ENCODE measurements at places on chromosomes 1 and 21.

- peak; percentile 82 for DNase-seq
Measured at GRCh38 chr1:153578490-153578889, 12.8 kb upstream of the S100A2 start.

DNA sequence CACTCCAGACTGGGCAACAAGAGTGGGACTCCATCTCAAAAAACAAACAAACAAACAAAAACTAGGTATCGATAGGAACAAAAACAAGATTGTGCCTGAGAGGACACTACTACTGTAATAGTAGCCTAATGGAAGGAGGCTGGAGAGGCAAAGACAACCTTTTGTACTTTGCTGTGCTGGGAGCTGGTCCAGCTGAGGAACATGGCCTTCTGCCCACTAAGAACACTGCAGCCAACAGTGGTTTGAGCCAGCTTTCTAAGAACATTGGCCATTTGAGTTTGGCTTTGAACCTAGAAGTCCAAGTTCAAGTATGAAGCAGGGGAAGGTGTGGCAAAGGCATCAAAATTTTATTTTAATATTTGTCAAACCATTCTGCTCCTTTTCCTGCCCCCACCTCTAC, 22.7 kb upstream of the RGS8 start:
- DNase-seq: no peak

DNA sequence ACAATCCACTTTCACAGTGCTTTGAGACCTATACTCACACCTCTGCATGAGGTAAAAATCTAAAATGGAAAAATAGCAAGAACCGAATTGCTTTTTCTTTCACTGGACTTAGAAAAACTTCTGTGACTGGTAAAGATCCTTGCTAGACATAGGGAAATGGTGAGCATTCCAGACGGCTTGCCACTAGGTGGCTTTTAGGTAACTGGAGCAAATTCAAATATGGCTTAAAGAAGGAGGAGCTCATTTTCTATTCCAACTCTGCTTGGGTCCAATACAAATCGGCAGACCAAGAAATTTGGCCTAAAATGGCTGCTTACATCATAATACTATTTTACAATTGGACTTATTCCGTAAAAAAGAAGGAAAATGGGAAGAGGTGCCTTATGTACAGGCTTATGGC, 977.9 kb downstream of the ADGRL2 start:
- no peak for DNase-seq

DNA sequence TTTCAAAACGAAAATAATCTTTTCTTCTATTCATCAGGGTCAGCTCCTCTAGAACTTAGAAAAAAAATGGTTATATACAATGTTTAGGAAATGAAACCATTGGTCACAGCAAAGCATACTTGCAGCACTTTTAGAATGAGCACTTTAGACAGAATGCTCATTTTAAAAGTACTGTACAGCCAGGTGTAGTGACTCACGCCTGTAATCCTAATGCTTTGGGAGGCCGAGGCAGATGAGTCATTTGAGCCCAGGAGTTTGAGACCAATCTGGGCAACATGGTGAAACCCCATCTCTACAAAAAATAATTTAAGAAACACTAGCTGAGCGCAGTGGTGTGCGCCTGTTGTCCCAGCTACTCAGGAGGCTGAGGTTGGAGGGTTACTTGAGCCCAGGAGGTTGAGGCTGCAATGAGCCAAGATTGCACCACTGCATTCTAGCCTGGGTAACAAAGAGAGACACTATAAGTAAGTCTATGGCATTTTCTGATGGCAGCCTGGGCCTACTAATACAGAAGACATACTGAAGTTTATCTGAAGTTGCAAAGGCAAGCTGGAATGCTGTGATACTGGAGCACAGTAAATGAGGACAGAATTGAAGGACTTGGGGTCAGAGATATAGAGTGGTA, 48.9 kb upstream of the ZNF326 start:
- DNase-seq: peak; percentile 56

DNA sequence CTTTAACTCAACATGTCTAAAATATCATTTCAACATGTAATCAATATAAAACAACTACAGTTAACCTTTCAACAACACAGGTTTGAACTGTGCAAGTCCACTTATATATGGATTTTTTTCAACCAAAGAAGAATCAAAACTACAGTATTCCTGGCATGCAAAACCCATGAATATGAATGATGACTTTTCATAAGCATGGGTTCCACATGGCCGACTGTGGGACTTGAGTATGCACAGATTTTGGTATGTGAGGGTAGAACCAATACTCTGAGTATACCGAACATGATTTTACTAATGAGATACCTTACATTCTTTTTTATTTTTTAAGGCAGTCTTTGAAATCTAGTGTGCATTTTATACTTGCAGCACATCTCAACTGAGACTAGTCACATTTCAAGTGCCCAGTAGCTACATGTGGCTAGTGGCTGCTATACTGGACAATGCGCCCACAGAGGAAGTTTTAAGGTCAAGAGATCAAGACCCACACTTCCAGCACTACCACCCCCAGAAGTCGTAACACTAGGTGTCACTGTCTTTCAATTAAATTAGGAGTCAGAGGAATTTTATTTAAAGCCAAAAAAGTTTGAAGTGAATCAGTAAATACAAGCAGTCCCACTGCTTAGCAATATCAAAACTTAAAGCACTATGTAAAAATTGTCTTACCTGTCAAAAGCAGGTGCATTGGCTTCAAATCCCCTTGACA, 40.0 kb downstream of the SYNJ1 start:
- DNase-seq: no peak

GRCh38 chr1:1157914-1158710, 15.6 kb upstream of the TTLL10 start:
- peak; percentile 18 for DNase-seq

All from fibroblast of skin of right biceps (primary cell).